ENCODE measurements at places on chromosomes 7 and 10.

DNA sequence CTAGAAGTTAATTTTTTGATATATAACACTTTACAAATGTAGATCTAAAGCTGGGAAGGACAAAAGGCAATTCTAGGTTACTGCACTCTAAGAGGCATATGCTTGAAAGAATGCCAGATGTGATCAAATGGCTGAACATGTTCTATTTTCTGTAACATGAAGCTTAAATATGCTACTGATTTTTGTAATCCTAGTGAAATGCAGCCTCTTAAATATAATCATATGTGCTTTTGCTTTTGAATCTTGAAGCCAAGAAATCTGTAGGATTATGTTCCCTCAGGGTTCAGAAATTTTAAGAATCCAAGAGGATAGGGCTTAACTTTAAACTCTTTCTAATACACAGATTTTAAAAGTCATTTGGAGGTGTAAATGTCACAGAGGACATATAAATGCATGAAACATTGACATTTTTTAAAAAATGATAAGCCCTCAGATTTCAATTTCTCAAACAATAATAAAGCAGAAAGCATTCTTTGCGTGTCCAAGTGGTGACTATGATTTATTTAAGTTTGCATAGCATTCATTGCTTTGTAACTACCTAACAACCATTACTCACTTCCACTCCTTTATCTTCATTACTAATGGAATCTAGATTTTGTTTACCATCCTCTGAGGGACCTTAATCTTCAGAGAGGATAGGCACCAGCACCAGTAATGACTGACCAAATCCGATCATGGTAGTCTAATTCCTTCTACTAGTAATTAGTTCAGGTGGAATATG, 170.4 kb downstream of the MAGI2 start:
- DNase-seq, result no peak

DNA sequence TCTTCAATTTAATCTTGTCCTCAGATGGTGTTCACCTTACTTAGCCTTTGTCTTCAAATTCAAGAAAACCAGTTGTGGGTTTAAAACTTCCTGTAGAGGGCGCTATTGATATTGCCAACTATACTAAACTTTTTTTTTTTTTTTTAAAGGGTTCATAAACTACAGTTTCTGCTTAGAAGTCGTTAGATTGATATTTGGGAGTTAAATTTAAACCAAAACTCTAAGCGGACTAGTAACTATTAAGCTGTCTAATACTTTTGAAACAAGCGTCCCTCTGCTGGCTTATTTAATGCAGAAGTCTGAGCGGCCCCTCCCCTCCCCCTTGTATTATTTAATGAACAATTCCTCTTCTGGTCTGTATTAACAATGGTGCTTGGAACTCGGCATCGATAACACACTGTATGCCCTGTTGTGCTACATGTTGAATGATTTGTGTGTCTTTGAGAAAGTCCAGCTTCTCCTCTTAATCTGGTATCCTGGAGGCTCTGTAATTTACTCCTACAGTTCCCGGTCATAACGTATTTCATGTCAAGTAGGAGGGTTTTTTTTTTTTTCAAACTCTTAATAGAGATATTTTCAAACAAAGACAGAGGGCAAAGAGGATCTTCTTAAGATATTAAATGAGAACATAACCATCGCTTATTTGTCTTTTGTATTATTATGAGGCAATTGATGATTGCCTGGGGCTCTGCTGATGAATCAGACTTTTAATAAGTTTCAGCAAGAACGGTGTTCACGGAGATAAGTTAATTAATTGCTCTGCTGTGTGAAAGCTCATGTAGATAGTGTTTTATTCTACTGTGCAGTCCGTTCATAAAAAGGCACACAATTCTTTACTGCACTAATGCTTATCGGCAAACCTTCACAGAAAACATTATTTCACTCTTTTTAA, 22.6 kb upstream of the CREB5 start:
- peak; percentile 70 for DNase-seq

DNA sequence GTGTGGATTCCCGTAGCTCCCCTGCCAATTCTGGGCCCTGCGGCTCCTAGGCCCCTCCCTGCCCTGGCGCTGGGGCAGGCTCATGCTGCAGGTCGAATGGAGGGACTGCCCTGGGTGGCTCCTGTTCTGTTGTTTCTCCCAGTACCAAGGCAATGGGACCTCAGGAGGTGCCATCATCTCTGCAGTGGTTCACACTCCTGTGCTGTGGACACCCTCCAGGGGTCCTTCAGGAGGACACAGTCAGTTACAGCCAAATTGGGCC, 138.3 kb downstream of the ZMIZ1 start:
- DNase-seq, result no peak

- DNase-seq, result no peak
Measured at GRCh38 chr10:102872163-102872562, 2.9 kb downstream of the AS3MT start.

DNA sequence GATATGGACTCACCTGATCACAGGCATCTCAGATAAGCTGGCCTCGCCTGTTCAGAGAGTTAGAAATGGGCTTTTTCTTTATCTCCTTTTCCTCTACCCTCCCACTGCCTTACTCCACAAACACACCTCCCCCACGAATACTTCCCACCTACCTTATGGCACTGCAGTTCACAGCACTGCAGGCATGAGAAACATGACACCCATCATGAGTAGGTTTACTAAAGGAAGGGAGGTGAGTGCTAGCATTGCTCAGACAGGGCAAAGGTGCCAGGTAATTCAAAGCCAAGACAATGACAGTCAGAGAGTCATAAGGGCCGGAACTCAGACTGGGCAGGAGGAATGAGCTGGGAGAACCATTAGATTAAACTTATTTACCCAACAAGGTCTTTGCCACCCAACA, 220.6 kb downstream of the FAM107B start:
- DNase-seq, result no peak

DNA sequence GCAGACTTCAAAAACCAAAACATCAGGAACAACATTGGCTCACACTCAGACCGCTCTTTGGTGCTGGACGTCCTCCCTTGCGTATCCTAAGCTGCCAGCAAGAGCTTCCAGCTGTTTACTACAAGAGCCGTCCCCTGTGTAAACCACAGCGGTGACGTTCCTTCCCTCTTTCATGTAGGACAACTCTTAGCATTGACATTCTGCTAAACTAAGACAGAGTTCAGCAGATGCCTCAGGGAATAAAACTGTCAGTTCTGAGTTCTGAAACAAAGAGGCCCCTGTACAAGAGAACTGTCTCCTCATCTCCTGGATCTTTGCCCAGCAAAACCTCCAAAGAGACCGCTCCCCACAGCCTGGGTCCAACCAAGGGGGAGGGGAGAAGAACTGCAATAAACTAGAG, 57.8 kb upstream of the OPALIN start:
- DNase-seq, result no peak

DNA sequence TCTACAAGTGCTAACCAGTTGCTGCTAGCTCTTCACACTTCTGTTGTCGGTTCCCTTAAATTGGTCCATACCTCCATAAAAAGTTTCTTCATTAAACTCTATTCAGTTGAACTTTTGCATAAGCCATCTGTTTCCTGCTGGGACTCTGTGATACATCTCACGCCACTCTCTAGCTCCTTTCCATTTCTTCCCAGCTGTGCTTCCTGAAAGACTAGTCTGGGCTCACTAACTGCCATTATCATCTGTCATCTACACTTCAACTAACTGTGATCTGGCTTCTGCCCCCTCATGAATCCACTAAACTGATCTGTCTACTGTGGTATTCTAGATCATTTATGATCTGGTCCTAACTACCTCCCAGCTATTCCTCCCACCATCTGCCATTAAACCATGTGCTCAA, 78.3 kb downstream of the ELAPOR2 start:
- DNase-seq, result no peak

GRCh38 chr7:20440472-20441105, 109.9 kb downstream of the ITGB8 start:
- DNase-seq, result peak; percentile 61

- no peak for DNase-seq
Measured at GRCh38 chr10:8102708-8103401, 48.4 kb downstream of the GATA3 start.

GRCh38 chr10:131868436-131868835, 32.4 kb upstream of the PPP2R2D start:
- DNase-seq, result no peak

DNA sequence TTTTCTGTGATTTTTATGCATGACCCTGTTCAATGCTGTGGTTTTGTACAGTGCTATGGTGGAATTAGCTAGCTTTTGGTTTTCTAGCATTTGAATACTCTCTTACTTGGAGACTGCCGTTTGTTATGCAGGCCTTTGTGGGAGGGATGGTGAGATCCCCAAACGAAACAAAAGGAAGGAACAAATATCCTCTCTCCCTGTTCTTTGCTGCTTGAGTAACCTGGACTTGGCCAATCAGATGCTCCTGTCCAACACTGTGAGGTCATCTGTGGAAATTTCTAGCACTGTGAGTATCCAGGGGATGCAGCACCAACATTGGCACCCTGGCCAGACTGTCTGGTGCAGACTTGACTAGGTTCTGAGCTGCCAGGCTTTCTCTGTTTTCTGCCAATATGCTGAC, 314.4 kb downstream of the ANKRD30A start:
- no peak for DNase-seq

DNA sequence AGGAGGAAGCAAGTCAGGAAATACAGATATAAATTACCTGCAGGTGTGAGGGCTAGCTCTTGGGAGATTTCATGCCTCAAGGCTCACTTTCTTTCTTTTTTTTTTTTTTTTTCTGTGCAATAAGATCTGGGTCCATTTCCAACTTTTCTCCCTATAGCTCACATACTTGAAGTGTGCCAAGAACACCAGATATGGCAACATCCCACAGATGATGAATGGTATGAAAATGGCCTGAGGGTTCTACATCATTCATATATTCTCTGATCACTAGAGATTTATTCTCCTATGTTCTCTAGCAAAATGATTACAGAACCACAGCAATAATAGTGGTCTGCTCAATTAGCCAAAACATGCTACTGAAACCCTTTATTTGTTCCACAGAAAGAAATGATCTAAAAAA, 117.2 kb downstream of the LRRTM3 start:
- no peak for DNase-seq

GRCh38 chr7:77199013-77199966, at the start of gene FGL2:
Gene FGL2, minus strand, starts transcription at chr7:77199819. Its CDS starts 26 bp downstream, at chr7:77199793.
- no peak for DNase-seq

GRCh38 chr7:68015122-68015977, 1018.7 kb downstream of the TYW1 start:
- DNase-seq, result peak; percentile 33

GRCh38 chr10:62907470-62908212, 91.5 kb upstream of the EGR2 start:
- DNase-seq, result no peak

DNA sequence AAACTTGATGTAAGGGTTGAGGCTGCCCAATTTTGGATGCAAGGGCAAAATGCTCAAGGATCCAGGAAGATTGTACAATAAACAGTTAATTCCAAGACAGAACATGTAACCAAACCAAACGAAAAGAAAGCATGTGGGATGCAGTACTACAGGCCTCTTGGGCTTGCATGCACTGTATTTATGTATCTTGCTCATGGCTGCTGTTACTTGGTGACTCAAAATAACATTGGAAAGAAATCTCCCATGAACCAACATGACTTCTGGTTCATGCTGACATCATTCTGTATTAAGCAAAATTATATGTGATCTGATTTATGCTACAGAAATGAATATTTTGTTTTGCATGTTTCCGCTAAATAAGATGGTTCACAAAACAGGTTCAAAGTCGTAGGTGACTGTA, 65.9 kb upstream of the FZD1 start:
- no peak for DNase-seq

GRCh38 chr7:85274454-85274853, 87.6 kb upstream of the SEMA3D start:
- DNase-seq, result no peak

- DNase-seq, result no peak
Measured at GRCh38 chr10:100697070-100697469, 48.3 kb upstream of the PAX2 start.

- no peak for DNase-seq
Measured at GRCh38 chr7:146554556-146554955, 438.0 kb downstream of the CNTNAP2 start.

- DNase-seq, result no peak
Measured at GRCh38 chr7:150788474-150789269, 11.5 kb downstream of the TMEM176B start.
